ENCODE measurements at places on chromosomes 12 and 14.

- DNase-seq: no peak
Measured at GRCh38 chr12:120668868-120669840, 17.8 kb upstream of the MLEC start.

DNA sequence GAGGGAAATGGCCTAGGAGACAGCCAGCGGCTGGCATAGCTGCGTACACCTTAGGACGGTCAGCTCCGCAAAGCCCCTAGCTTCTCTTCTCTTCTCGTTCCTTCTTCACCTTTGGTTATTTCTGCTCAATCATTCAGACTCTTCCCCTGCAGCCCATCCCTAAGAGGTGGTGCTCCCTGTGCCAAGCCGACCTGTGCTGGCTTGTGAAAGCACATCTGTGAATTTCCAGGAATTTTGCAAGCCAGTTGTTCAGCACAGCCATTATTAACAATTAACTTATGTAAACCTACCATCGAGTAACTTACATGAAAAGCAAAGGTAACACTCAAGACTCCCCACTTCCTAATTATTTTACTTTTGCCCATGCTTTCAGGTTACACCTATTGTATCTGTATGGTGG, 20.9 kb upstream of the GPR68 start:
- DNase-seq: no peak

- DNase-seq: no peak
Measured at GRCh38 chr14:42163136-42163535, 556.5 kb downstream of the LRFN5 start.

GRCh38 chr12:45388545-45388944, 172.7 kb downstream of the ANO6 start:
- no peak for DNase-seq

DNA sequence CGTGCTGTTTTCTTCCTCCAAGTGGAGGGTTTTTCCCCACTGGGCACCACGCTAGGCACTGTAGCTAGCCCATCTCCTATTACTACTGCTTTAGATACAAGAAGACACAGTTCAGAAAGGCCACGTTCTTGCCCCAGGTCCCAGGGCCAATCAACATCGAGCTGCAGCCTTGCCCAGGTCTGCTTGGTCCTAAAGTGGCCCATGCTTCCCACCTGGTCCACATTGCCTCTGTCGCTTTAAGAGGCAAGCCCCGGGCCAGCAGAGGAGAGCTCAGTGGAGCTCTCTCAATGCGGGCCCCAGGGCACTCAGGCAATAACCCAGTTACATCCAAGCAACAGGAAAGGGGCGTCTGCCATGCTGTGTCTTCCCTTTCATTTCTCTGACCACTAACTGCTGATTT, 148.1 kb downstream of the CALM1 start:
- DNase-seq: no peak

GRCh38 chr12:124993626-124994436, at the start of gene BRI3BP:
Gene BRI3BP, plus strand, starts transcription at chr12:124993645. Its CDS starts 146 bp downstream, at chr12:124993791.
- DNase-seq: peak; percentile 45

DNA sequence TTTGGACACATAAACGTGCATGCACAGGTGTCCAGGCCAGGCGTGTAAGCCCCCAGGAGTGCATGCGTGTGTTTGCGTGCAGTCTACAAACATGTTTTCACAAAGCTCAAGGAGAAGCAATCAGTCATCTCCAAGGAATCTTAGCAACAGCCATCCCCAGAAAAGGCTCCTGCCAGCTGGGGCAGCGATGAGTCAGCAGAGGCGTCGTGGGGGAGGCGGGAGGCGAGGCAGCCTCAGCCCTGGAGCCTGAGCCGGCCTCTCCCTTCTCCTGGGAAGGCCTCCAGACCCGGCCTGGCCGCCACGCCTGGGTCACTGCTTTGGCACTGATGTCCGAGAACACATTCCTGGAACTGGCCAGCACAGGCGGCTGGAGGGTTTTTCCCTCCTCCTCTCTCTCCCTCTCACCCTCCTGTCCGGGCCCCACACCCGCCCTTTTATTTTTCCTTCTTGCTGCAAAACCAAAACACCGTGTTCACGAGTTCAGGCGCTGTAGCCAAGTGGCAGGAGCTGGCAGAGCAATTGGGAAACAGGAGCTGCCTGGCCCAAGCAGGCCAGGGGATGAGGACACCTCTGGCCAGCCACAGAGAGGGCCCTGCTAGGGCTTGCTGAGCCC, 92.7 kb downstream of the LRRC74A start:
- DNase-seq: peak; percentile 64

DNA sequence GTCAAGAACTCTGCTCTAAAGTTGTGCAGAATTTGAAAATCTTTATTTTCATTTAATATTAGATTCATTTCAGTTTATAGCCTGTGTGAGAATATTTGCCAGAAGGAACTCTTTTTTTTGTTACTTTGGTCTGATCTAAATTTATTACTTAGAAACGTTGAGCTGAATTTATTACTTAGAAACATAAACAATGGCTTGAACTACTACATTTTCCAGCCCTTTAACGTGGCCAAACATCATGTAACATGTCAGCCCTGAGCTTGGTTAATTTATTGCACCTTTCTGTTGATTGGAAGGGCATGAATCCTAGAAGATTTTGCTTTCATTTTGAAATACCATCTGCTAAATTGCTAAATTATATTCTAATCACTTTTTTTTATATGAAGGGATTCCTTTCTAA, 241.4 kb downstream of the TMEM117 start:
- no peak for DNase-seq

- no peak for DNase-seq
Measured at GRCh38 chr12:26425587-26426260, 230.4 kb downstream of the SSPN start.

- peak; percentile 74 for DNase-seq
Measured at GRCh38 chr12:48988030-48988649, 10.0 kb downstream of the WNT1 start.

DNA sequence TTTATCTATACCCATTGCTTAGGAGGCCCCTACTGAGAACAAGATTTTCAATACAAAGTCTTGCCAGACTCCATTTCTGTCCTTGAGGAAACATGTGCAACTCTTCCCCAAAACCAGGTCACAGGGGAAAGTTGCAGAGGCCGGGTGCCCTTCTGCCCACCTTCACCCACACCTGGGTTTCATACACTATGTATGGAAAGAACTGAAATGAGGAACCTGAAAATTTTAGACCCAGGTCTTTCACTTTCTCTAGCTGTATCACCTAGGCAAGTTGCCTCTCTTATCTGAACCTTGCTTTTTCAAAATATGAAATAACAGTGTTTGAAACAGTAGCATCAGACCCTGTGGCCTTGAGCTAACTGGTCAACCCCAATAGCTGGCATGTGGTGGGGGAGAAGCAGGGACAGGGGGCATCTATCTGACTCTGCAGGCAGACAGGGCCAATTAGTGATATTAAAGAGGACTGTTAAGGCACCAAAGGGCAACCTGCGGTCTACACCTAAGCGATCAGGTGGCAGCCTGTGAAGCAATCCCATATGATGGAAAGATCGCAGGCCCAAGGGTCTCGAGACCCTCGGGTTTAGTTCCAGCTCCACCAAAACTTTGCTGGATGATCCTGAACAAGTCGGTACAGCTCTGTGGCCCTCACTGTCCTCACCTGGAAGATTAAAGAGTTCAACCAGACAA, 346.5 kb downstream of the BCL11B start:
- DNase-seq: no peak

DNA sequence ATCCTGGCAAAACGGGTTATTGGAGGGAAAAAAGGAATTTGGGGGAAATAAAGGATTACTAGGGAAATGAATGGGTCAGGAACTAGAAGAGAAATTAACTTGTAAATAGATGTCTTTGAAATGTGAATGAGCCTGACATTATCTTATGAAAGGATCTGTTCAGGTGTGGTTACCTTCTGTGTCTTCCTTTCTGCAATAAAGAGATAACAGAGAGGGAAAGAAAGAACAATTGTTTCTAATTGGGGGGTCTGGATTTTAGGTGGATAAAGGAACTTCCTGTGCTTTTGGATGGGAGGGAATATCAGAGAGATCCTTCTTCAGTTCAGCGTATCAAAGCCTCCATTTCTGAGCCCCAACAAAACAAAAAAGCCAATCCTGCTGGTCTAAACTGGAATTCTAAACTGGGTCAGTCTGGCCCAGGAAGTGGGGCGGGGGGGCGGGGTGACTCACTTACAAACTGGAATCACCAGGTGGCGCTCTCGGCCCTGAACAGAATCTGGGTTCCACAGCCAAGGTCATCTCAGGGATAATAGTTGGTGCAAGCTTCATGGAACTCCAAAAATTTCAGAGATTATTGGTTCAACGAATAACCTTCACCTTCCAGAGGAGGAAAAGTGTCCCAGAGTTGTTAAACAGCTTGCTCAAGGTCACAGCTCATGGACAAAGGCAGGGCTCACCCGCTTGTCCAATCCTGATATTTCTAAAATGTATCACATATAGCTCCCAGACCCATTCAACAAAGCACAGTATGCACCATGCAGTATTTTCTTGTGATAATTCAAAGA, 15.2 kb upstream of the PEBP1 start:
- DNase-seq: peak; percentile 53

- DNase-seq: no peak
Measured at GRCh38 chr14:91753501-91754128, 21.7 kb upstream of the CATSPERB start.

- no peak for DNase-seq
Measured at GRCh38 chr12:44159216-44159615, 323.3 kb downstream of the TMEM117 start.

- DNase-seq: no peak
Measured at GRCh38 chr12:51924551-51925319, 17.4 kb downstream of the ACVRL1 start.

DNA sequence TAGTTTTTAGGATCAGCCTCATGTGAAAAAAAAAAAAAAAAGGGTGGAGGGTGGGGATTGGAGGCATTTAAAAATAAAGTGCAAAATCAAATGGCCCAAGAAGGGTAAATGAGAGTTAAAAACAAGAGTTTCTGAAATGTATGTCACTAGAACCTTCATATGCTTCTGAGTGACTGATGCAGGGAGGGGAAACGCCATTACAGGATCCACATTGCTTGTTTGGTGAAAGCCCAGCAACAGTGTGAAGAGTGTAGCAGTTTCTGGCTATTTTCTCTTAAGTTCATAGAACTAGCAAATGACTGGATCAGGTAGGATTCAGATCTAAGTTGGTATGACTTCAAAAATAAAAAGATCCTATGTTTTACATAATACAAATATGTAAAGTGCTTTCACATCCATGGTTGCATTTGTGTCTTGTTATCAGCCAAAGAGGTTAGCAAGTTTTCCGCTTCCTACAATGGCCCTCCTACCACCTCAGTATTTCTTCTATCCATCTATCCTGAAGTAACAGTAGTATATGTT, 2.9 kb downstream of the CHPT1 start:
- no peak for DNase-seq

DNA sequence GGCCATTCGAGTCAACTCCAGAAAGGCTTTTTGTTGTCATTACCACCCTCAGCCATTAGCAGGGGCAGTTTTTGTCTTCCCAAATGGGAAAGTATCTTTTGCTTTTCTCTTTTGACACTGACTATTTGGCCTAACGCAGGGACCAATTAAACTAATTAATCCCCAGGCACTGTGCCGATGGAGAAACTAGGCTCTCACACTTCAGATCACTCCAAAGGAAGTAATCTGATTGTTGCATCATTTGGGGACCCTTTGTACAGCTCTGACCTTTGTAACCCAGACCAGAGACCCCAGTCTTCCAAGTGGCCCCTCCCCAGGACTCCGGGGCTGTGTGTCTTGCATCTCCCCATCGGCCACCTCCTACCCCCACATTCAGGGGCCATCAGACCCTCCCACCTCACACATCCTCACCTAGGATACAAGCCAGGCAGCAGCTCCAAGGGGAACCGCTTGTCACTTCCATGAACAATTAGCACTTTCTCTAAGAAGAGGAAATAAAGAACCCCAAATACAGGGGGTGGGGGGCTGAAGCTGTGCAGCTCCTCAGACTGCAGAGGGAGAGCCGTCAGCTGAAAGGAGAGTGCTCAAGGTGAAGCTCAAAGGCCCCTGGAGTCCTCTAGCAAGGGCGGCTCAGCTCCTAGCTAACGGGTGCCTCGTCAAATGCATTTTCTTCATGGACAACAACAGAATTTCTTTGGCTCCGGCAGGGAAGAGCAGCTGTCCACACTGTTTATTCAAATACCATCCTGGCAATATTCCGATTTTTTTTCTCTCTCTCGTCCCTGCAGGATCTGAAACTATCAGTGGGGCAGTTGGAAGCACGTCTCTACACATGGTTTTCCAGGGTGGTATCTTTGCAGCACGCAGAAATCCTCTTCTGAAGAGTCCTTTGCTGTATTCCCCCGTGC, 64.3 kb upstream of the DIO3 start:
- DNase-seq: no peak

DNA sequence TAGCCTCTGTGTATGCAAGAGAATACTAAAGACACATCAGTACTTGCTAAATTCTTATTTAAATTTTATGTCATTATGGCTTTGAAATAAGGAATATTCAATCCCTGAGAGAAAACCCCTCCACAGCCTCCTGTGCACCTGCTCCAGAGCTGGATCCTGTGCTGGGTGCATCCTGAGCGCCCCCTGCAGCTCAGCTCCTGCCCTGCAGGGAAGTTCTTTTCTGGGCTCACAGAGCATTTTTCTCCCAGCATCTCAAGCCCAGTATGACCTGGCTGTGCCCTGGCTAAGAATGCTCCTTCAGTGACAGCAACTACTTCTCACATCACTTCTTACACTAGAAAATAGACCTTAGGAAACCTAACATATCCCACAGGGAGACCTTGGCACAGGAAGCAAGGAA, 1211.7 kb downstream of the TMEM121 start:
- DNase-seq: no peak

GRCh38 chr14:93989939-93990338, 7.2 kb upstream of the CCDC197 start:
- DNase-seq: peak; percentile 76

DNA sequence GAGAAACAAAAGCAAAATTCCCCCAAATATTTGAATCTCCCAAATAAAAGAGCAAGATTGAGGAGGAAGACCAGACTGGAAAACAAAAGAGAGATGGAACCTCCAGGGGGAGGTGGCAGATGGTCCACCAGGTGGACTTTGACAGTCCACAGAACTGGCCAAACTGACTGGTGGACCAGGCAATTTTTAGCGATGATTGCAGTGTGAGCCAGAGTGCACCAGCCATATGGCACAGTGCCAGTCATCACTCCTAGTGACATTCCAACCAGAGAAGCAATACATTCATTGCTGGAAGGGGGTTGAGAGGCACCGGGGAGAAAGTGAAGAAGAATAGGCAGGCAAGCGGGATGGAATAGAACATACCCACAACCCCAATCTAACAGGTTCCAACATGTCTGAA, 182.9 kb downstream of the EXOC5 start:
- DNase-seq: no peak

- DNase-seq: no peak
Measured at GRCh38 chr12:92796650-92797049, 93.9 kb downstream of the PLEKHG7 start.

GRCh38 chr12:80186727-80187217, 87.4 kb downstream of the OTOGL start:
- DNase-seq: peak; percentile 25

DNA sequence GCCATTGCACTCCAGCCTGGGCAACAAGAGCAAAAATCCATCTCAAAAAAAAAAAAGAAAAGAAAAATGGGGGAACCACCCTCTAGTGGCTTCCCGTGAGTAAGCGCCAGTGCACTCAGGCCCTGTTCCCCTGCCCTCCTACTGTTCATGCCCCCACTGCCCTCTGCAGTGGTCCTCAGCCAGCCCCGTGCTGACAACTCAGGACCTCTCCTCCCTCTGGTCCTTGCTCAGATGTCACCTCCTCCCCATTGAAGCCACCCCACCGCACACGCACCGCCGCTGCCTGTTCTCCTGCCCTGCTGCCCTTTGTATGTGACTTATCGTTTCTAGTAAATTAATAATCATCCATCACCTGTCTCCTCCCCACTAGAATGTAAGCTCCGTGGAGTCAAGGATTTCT, 58.8 kb upstream of the DYNC1H1 start:
- DNase-seq: no peak

Data from inflammatory macrophage (primary cell).